ENCODE measurements at places on chromosomes 16 and 17.

- DNase-seq, result peak; percentile 34
Measured at GRCh38 chr17:17313350-17313991, 10.3 kb downstream of the NT5M start.

DNA sequence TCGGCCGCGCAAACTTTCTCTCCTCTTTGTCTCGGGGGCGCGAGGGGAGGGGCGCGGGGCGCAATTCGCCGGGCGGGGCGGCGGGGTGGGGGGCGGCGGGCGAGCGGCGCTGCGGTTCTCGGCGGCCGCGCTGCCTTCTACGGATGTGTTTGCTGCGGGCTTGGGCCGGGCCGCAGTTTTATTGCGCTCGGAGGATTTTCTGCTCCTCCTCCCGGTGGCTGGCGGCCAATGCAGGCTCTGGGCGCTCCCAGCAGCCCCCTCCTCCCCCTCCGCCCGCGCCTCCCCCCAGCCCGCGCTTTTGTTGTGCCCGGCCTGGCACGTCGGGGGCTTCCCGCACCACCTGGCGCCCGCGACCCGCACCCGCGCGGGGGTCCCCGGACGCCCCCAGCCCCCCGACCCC lies at the start of gene TIMP2:
TIMP2 (minus strand) TSS at position 154 of the 400 bp plus-strand sequence. CDS start 299 bp downstream, outside the sequence.
- peak; percentile 89 for DNase-seq

GRCh38 chr17:63764716-63765115 lies 8.7 kb downstream of the CCDC47 start:
- no peak for DNase-seq

DNA sequence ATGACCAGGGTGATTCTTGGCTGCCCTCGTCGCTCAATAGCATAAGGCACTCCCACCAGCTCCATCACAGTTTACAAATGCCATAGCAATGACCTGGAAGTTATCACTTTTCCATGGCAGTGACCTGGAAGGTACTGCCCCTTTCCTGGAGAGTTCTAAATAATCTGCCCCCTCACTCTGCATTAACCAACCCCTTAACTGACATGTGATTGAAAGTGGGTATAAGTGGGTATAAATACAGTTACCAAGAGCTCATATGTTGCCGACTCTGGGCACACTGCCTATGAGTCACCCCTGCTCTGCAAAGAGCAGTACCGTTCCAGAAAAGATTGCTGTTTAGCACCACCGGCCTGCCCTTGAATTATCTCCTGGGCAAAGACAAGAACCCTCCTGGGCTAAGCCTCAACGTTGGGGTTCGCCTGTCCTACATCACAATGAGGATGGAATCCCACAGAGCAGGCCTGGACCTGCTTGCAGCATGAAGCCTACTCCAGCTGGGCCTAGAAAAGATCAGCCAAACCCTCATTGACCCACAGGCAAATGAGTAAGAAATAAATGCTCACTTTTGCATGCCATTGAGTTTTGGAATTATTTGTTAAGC lies 95.2 kb upstream of the SEC14L1 start:
- DNase-seq, result no peak

DNA sequence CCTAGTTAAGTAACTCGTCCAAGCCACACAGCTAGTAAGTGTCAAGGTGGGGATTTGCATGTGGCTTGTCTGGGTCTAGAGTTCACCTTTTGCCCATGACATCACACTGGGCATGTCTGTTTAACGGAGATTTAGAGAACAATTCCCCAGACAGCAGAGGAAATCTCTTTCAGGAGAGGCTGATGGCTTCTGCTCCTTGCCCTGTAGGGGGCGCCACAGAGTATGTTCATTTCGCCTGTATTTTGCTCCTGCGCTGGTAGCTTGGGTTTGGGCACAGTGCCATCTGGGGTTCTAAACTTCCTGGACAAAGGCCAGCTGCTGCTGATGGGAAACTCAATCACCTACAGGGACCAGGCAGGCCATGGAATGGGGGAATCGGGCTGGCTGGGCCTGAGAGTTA lies 20.4 kb downstream of the OTOA start:
- no peak for DNase-seq

GRCh38 chr16:1509307-1510221 lies 16.4 kb downstream of the TELO2 start:
- no peak for DNase-seq

DNA sequence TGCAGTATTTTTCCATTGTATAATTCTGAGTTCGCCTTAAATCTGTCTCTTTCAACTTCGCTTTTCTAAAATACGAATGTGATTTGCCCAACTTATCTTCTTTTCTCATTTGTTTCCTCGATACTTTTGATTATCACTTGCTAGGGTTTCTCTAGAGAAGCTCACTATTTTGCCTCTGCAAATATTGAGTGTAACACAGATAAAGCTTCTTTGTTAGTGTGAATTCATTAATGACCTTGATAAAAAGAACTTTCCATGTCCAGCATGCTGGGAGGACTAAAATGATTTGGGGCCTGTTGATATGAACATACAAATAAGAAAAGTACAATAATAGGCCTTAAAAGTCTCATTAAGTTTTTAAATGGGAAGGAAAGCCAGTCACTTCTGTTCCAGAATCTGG lies 303.3 kb downstream of the MAP2K6 start:
- DNase-seq, result no peak

- peak; percentile 92 for DNase-seq
Measured at GRCh38 chr17:15260376-15261257, 4.5 kb downstream of the PMP22 start.

DNA sequence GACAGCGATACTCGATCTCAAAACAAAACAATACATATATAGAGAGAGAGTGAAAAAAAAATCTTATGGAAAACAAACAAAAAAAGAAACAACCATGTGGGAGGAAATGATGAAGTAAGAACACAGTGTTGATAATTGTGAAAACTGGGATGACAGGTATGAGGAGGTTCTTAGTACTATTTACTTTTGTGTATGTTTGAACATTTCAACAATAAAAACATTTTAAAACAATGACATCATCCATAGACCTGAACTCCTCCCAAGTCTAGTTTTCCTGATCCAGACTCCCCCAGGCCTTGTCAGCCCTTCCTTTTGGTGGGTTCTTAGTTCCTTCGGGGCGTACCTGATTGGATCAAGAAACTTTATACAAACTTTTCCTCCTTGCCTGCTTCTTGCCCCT lies 51.7 kb downstream of the CCDC42 start:
- DNase-seq, result no peak

- no peak for DNase-seq
Measured at GRCh38 chr17:1686086-1686485, 1.4 kb upstream of the PRPF8 start.

DNA sequence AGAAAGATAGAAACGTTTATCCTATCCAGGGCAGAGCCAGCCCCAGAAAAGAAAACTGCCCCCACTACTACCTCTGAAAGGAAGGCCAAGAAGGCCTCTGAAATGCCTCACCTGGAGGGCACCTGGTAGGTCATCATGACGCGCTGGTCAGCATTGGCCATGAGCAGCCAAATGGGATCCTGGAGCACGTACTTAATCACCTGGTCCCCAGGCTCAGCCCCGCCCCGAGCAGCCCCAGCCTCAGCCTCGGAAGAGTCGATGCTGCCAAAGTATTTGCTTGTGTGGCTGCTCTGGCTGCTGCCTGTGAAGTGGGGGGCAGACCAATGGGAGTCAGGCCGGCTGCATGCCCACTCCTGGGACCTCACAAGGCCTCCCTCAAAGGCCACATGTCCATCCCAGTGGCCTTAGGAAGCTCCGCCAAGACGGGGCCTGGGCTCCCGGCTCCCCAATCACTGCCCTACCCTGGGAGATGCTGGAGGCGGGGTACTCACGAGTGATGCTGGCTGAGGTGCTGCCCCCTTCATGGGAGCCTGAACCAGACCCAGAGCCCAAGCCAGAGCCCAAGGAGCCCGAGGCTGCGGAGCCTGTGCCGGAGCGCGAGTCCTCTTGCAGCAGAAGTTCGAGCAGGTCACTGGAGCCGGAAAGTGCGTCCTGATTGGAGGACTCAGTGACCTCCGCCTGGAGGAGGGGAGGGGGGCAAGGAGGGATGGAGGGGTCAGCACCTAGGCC lies 9.9 kb downstream of the PER1 start:
- no peak for DNase-seq

DNA sequence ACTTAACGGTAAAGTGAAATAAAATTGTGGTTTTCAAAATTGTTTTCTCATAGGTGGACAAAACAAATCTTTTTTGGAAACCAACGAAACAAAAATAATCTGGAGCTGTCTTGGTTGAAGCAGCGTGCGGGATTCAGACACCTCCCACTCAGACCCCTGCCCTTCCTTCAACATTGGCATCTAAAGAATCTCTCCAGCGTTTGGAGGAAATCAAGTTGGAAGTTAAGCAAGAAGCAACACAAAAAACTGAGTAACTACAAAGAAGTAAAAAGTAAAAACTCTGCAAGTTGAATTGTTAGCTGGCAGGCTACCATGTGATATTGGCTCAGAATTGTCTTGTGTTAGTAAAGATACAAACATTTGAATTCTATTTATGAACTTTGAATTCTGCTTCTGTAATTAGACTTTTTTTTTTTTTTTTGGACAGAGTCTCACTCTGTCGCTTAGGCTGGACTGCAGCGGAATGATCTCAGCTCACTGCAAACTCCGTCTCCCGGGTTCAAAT lies 361.0 kb upstream of the PMFBP1 start:
- no peak for DNase-seq

- no peak for DNase-seq
Measured at GRCh38 chr16:14496786-14497185, 133.3 kb downstream of the PARN start.

GRCh38 chr16:11104168-11105037 lies 151.6 kb downstream of the SOCS1 start:
- no peak for DNase-seq
